ENCODE measurements at places on chromosomes 1 and 21.
A peak's percentile ranks its signal among the peaks of the same experiment; 100 is the strongest.

- H3K36me3 ChIP-seq: no peaks in the 10 kb centered on the region
- H3K27me3 ChIP-seq: peaks cover 36% of the 10 kb centered on the region
- no peaks in the 10 kb centered on the region for H3K4me1 ChIP-seq
- H3K4me3 ChIP-seq: no peak overlapping the region
- DNase-seq: no peak
Measured at GRCh38 chr1:110746644-110747259, 72.0 kb upstream of the KCNA3 start.

DNA sequence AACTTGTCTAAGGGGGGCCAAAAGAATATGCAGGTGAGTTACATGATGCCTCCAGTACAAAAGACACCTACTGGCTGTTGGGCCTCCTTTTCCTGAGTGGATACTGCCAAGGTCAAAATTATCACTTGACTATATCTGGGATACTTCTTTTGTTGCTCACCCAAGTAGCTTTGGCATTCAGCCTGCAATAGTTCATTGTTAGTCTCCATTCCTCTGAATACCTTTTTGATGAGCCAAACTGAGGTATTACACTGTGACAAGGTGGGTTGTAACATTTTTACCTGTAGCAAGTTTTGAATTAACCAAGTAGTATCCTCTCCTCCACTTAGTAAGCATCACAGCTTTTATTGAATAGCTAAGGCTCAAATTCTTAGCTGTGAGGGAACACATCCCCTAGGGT lies 408.0 kb downstream of the LRRIQ3 start:
- H3K4me3 ChIP-seq: no peak overlapping the region
- H3K4me1 ChIP-seq: no peaks in the 10 kb centered on the region
- DNase-seq: no peak
- H3K27me3 ChIP-seq: no peaks in the 10 kb centered on the region
- no peak overlapping the region for H3K27ac ChIP-seq

DNA sequence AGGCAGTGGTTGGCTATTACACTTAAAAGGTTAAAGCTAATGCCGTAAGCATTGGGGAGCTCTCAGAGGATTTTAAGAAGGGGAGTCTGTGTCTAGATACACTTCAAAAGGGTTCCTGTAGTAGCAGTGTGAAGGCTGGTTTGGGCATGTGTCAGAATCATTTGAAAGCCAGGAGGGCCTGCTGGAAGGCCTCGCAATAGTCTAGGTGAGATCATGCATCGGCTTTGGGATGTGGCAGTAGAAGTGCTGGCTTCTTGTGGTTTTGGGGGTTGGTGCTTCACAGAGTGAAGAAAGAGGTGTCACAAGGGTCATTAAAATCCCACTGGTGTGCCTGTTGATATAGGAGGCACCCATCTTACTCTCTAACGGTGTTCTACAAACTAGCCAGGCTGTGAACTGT lies 85.7 kb downstream of the ST6GALNAC3 start:
- peaks cover 9% of the 10 kb centered on the region for H3K4me1 ChIP-seq
- no peak for DNase-seq

DNA sequence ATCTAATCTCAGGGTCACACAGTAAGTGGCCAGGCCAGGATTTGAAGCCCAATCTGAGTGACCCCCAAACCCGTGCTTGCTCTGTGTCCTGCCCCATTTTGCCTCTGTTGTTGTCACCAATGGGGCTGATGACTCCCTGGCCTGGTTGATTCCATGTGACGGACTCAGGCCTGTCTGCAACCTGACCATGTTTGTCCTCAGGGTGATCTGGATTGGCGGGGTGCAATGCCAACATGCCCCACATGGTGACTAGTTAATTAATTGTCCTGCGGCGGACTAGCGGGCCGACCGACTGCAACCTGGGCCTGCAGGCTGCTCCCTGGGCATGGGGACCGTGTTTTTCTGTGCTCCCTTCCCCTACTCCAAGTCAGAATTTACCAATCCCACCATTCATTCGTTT lies 256.3 kb downstream of the MATN1 start:
- H3K36me3 ChIP-seq: no peaks in the 10 kb centered on the region
- no peaks in the 10 kb centered on the region for H3K4me1 ChIP-seq
- DNase-seq: no peak

GRCh38 chr1:164619006-164619784 lies 60.2 kb downstream of the PBX1 start:
- peaks cover 5% of the 10 kb centered on the region for H3K27me3 ChIP-seq
- H3K36me3 ChIP-seq: no peaks in the 10 kb centered on the region
- H3K4me1 ChIP-seq: no peaks in the 10 kb centered on the region
- no peak overlapping the region for H3K27ac ChIP-seq
- H3K4me3 ChIP-seq: no peak overlapping the region

- no peak for DNase-seq
- H3K27me3 ChIP-seq: no peaks in the 10 kb centered on the region
- peaks cover 11% of the 10 kb centered on the region for H3K4me1 ChIP-seq
- H3K4me3 ChIP-seq: no peak overlapping the region
Measured at GRCh38 chr1:71882226-71882625, 400.1 kb downstream of the NEGR1 start.

DNA sequence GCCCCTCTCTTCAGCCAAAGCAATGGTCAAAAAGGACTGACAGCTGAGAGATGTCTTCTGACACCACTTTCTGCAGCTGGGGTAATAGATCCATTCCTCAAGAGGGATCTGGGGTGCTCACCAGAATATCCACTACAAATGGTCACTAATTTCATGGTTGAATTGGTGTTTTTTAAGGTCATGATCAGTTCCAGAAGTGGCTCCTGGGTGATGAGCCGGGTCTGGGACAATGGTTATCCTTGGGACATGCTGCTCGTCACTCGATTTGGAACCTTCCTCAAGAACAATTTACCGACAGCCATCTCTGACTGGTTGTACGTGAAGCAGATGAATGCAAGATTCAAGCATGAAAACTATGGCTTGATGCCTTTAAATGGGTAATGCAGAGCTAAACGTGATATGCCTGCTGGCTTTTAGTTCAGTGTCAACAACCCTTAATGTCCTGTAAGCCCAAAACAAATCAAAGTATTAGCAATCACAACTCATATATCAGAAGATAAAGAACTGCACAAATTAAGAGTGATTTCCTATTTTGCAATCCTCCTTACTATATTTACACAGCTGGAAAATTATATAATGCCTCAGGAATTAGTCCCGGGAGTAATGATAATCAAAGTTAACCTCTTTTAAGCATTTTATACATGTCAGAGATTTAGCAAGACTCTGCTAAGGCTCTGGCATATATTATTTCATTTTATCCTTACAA lies 20.1 kb downstream of the FMO3 start:
- H3K27ac ChIP-seq: no peak overlapping the region
- H3K27me3 ChIP-seq: peaks cover 1% of the 10 kb centered on the region
- no peaks in the 10 kb centered on the region for H3K4me1 ChIP-seq
- H3K36me3 ChIP-seq: no peaks in the 10 kb centered on the region
- H3K4me3 ChIP-seq: no peak overlapping the region

DNA sequence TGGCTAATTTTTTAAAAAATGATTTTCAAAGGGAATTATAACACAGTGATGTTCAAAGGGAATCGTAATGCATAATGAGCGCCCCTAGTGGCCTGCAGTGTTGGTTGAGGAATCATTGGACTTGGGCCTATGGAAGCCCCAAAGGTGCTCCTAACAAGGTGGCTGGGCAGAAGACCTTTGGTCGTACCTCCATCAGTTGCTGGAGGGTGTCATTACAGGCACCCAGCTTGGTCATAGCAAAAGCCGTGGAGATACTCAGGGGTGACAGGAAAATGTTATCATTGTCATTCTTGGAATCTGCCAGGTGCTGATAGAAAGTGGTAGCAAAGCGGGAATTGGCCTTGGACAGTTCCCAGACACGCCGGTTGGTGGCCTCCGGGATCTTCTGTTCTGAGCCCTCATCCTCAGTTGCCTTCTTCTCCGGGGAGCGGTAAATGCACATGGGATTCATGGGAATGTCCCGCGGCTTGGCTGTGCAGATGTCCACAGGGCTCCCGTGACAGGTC lies 2.7 kb downstream of the SERPINC1 start:
- no peaks in the 10 kb centered on the region for H3K27me3 ChIP-seq
- no peak overlapping the region for H3K4me3 ChIP-seq
- no peaks in the 10 kb centered on the region for H3K4me1 ChIP-seq
- no peak for DNase-seq

GRCh38 chr1:24972221-24972914 lies 42.3 kb upstream of the RUNX3 start:
- no peak overlapping the region for H3K4me3 ChIP-seq
- H3K27ac ChIP-seq: no peak overlapping the region
- no peak for DNase-seq
- no peaks in the 10 kb centered on the region for H3K27me3 ChIP-seq

DNA sequence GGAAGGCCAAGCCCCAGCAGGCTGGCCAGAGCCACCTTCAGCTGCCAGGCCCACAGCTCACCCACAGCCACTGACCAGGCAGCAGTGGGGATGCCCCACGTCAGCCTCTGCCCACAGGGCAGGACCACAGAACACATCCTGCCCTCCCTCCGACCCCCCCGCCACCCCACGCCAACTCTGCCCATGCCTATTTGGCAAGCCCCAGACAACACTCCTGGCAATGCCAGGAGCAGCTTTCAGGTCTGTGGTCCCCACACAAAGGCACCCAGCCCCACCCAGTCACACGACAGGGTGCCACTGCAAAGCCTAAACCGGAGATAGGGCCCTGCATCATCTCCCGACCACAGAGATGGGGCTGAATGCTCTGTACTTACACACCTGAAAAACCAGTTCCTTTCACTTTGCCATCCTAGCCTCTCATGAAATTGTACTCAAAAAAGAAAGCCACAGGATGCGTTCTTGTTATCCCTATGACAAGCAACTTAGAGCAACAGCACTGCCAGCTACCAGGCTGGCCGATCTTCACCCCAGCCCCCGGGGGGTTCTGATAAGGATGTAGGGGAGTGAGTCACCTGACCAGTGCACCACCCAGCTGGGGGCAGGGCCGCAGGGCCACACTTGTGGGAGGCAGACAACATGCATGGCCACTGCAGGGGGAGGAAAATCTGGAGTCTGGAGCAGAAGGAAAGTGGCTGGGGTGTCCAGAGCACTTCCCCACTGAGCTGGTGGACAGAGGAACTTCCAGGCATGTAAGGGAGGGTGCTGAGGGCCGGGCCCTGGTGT lies 36.2 kb downstream of the UBE2G2 start:
- peaks cover 7% of the 10 kb centered on the region for H3K4me1 ChIP-seq
- no peak for DNase-seq
- no peak overlapping the region for H3K27ac ChIP-seq
- no peaks in the 10 kb centered on the region for H3K27me3 ChIP-seq
- no peak overlapping the region for H3K4me3 ChIP-seq
- H3K36me3 ChIP-seq: peaks cover 20% of the 10 kb centered on the region

GRCh38 chr1:19074902-19075721 lies 118.6 kb upstream of the IFFO2 start:
- no peak overlapping the region for H3K27ac ChIP-seq
- H3K4me1 ChIP-seq: no peaks in the 10 kb centered on the region
- DNase-seq: no peak
- no peak overlapping the region for H3K4me3 ChIP-seq
- H3K36me3 ChIP-seq: peaks cover 74% of the 10 kb centered on the region

DNA sequence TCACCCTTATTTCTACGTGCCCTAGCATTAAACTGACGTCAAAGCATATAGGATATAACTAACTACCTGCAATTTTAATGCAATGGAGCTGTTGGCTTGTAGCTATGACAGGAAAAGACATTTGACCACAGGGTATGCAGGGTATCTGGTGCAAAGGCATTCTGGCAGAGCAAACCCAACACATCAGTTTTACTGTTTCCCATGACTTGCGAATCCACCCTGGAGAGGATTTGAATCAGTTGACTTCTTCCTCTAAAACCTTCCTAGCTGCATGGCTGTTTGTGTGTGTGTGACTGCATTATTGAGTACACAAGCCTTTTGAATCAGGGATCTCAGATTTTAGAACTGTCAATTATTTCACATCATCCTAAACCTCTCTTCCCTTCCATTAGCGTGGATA lies 41.7 kb upstream of the SYT14 start:
- no peak for DNase-seq
- H3K4me1 ChIP-seq: no peaks in the 10 kb centered on the region
- no peaks in the 10 kb centered on the region for H3K36me3 ChIP-seq
- H3K27me3 ChIP-seq: no peaks in the 10 kb centered on the region
- no peak overlapping the region for H3K27ac ChIP-seq

DNA sequence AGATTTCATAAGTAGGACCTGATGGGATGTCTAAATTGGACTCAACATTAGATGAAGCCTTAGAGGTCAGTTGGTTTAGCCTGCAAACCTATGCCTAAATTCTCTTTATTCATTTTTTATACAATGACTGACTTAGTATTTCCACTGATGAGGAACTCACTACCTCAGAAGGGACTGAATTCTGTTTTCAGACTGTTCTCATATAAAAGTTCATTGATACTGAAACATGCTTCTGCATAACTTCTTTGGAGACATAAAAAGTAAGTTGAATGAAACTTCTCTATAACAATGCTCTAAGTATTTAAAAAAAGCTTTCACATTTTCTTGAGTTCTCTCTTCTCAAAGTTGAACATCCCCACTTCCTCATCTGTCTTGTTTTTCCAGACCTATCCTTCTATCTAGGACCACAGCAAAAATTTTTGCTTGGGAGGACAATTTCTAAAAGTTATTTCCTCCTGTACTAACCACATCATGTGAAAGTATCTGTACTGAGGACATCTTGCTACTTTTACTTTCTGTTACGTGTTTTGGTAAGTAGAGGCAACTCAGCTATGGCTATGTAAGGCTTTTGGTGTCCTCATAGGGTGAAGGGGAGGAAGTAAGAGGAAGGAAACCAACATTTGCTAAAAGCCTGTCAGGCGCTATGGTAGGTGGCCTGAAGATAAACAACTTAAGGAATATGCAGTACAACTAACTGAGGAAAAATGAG lies 64.1 kb downstream of the USP24 start:
- peaks cover 18% of the 10 kb centered on the region for H3K4me1 ChIP-seq
- no peaks in the 10 kb centered on the region for H3K27me3 ChIP-seq
- DNase-seq: no peak

GRCh38 chr1:121471523-121471922 lies 286.7 kb downstream of the SRGAP2C start:
- peaks cover 6% of the 10 kb centered on the region for H3K4me1 ChIP-seq
- no peaks in the 10 kb centered on the region for H3K27me3 ChIP-seq
- H3K36me3 ChIP-seq: no peaks in the 10 kb centered on the region

DNA sequence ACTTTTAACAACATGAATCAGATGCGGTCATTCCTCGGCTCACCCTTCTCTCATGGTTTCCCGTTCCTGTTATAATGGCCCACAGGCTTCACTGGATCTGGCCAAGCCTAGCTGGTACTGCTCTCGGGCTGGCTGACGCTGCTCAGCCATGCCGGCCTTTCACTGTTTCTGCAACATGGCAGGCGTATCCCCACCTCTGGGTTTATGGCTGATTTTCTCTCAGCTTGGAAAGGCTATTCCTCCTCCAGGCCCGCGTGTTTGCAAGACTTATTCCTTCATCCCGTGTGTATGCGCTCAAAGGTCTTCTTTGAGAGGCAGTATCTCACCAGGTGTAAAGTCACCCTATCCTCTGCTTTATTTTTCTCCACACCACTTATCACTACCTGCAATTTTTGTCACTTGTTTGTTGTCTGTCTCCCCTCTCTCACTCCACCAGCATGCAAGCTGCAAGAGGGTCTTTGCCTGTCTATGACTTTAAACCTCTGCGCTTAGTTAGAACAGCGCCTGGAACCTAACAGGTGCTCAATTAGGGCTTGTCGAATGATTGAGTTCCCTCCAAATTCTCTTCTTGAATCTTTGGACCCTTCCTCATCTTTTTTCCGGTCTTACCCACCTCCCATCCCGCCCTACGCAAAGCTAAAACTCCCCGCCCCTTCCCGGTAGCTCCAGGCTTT lies 491 bp upstream of the RAP1A start:
- no peaks in the 10 kb centered on the region for H3K27me3 ChIP-seq
- H3K27ac ChIP-seq: peak overlapping the region; percentile 93
- DNase-seq: no peak
- H3K4me1 ChIP-seq: peaks cover 83% of the 10 kb centered on the region
- peaks cover 16% of the 10 kb centered on the region for H3K36me3 ChIP-seq

GRCh38 chr1:39082811-39083576 lies 56.8 kb downstream of the NDUFS5 start:
- DNase-seq: no peak
- H3K4me1 ChIP-seq: peaks cover 16% of the 10 kb centered on the region
- peaks cover 22% of the 10 kb centered on the region for H3K27me3 ChIP-seq

Data from activated B cell treated with CpG ODN at 0.5 μM for 24 hours (primary cell).